Hematopoietic multipotent progenitor cell treated with erythropoietin and hydrocortisone succinate and interleukin-3 and kit ligand, for 17 days (in vitro differentiated cells): ENCODE measurements at places on chromosomes 6 and 20.

DNA sequence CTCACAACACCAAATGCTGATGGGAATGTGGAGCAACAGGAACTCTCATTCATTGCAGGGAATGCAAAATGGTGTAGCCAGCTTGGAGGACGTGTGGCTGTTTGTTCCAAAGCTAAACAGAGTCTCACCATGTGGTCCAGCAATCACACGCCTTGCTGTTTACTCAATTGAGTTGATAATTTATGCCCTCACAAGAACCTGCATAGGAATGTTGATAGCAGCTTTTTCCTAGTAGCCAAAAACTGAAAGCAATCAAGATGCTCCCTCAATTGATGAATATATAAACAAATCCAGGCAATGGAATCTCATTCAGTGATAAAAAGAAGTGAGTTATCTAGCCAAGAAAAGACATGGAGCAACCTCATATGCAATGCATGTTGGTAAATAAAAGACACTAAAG lies 15.6 kb upstream of the VSX1 start:
- DNase-seq: no peak

- no peak for DNase-seq
These were observed 10.9 kb downstream of the MOCS1 start for GRCh38 chr6:39923394-39923793.

DNA sequence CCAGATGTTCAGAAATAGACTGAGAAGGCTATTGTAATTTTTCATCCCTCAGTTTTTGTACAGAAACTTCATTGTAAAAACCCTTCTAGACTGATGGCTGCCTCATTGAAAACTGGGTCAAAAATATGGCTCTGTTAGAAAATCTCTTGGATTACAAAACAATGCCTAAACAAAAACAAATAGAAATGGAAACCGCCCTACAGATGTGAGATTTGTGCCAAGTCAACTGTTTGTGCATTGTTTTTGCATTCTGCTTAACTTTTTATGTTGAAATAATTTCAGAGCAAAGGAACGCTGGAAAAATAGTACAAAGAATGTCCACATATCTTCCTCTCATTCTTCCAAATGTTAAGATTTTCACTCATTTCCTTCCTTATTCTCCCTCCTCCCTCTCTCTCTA lies 425.1 kb downstream of the FOXA2 start:
- no peak for DNase-seq

DNA sequence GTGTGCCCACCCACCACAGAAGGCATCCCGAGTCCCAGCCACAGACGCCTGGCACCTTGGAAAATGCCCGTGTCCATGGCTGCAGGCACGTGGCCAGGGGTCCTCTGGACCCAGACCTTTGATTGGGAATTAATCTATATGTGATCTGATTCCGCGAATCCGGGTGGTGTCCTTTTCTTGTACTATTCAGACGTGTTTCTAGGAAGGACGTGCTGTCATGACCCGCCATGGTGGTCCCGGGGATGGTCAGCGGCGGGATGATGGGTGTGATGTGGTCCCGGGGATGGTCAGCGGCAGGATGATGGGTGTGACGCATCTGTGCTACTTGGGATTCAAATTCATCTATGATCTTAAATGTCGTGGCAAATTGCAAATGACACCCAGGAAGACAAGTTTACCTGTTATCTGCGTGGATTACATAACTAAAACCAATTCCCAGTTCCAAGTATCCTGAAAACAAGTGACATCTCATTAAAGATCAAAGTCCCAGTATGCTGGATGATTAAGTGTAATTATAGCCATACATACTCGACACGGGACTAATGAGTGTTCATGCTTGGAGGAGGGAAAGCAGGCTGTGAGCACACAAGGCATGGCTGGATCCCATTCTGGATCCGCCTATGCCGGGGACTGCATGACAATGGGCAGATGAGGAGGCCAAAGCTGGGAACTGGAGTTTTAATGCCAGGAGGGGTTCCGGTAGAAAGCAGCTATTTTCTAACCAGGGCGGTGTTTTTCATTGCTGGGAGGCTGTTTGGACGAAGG lies 256.5 kb downstream of the TAF4 start:
- no peak for DNase-seq

DNA sequence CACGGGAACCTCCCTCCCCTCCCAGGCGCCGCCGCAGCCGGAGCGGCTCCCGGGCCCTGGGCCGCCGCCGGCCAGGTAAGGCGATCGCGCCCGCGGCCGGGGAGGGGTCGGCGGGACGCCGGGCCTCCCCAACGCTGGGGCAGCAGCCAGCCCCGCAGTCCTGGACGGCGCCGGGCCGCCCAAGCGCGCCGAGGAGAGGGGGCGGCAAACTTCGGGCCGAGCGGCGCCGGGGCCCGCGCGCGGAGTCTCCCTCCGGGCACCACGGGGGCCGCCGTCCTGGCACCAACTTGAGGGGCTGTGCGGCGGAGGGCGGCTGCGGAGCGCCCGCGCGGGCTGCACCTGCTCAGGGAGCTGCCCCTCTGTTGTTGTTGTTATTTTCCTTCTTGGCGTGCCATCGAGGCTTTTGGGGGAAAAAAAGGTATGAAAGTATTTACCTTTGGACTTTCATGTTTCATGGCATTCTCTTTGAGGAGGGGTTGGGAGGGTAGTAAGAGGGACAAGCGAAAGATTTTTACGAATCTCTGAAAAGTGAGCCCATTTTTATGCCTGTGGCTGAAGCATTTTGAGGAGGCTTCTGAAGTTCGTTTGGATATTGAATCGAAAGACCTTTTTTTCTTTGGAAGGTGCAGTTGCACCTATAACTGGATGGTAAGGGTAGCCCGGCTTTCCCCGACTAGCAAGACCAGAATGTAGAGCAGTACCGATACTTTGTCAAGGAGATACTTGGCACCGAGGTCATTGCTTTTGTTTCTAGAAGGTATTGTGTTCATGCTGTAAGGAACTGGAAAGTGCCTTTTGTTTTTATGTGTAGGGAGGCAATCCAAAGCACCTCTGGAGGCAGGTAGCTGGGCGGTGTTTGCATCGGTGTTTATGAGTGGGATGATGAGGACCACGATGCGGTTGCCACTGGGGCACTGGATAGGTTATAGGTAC lies at the start of gene RNF182:
TSS of gene RNF182 (plus strand) at position 4 of the 933 bp plus-strand sequence. CDS start 52,168 bp downstream, outside the sequence.
- DNase-seq: no peak

DNA sequence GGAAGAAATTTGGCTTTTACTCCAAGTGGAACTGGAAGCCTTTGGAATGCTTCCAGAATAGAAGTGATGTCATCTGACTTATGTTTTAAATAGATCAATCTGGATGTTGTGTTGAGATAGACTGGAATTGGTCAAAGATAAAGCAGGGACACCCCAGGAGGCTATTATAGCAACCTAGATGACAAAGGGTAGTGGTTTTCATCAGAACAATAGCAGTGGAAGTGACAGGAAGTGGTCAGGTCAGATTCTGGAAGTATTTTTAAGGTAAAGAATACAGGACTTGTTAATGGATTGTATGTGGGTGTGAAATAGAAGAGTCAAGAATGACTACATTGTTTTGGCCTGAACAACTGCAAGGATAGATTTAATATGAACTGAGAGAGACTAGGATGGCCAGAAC lies 191.4 kb downstream of the ADGRB3 start:
- DNase-seq: no peak

GRCh38 chr6:158760618-158761250 lies 58.4 kb downstream of the EZR start:
- no peak for DNase-seq

- DNase-seq: no peak
These were observed 8.7 kb upstream of the IFNGR1 start for GRCh38 chr6:137227871-137228302.

GRCh38 chr6:69022993-69023392 lies 387.9 kb downstream of the ADGRB3 start:
- DNase-seq: no peak

- no peak for DNase-seq
These were observed 57.6 kb downstream of the ZNF831 start for GRCh38 chr20:59221049-59221706.

- DNase-seq: no peak
These were observed 102.2 kb downstream of the SYCP2 start for GRCh38 chr20:59831024-59831915.

- DNase-seq: no peak
These were observed 24.5 kb downstream of the TTBK1 start for GRCh38 chr6:43267619-43268354.

DNA sequence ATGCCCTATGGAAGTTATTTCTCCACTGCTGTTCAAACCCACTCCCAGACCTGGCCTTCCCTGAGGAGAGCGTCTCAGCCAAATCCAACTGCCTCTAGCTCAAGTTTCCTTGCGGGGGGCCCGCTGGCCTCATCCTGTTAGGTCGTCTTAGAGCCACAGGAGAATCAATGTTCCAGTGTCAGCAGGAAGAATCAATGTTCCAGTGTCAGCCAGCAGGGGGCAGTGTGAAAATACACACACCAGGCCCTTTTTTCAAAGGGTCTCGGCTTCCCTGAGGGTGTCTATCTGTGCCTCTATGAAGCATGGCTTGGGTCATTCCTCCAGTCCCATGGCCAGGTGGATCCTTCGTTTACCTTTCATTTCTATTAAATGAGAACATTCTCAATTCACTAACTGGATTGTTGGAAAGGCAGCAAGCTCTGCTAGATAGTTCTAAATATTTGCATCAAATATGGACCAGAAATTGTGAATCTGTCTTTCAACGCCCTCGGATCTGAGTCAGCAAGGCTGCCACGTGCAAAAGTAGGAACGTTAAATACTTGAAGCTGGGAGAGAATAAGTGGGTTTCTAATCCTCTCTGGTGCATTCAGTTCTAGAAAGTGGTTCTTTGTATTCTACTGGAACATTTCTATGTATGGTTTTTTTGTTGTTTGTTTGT lies 19.2 kb downstream of the PRND start:
- peak; percentile 49 for DNase-seq

- DNase-seq: no peak
These were observed 13.6 kb upstream of the IBTK start for GRCh38 chr6:82260997-82261732.

DNA sequence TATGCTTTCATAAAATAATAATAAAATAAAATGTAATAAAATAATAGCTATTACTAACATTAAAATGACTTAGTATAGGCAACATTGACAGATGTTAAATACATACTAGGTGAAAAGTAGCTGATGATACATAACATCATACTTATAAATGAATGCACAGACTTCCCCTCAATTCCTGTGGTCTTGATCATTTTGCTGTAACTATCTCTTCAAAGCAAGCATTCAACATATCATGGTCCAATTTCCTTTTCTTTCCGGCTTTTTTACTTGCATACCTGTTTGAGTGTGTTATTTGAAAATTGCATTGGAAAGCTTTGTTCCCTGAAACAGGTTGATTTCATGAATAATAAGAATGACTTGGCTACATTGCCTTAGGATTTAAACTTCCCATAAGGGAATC lies 309.3 kb downstream of the HDGFL1 start:
- DNase-seq: no peak

- no peak for DNase-seq
These were observed 92.2 kb downstream of the CTNNBL1 start for GRCh38 chr20:37786043-37786442.

DNA sequence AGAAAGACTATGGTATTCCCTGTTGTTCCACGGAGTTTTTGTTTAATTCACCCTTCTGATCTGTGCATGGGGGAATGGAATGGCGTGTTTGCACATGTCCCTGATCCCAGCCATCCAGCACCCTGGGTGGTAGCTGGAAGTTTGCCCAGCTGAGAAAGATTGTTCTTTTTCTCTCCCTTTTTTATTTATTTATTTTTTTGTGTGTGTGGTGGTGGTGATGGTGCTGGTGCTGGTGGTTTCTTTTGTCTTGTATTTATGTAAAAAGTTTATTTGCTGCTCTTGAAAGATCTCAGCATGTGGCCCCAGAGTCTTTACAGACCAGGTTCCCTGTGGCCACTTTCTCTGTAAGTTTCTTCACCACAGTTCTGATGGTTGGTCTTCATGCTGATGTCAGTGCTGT lies 372.6 kb downstream of the UTRN start:
- no peak for DNase-seq

- no peak for DNase-seq
These were observed 32.8 kb downstream of the SASH1 start for GRCh38 chr6:148375401-148375800.

DNA sequence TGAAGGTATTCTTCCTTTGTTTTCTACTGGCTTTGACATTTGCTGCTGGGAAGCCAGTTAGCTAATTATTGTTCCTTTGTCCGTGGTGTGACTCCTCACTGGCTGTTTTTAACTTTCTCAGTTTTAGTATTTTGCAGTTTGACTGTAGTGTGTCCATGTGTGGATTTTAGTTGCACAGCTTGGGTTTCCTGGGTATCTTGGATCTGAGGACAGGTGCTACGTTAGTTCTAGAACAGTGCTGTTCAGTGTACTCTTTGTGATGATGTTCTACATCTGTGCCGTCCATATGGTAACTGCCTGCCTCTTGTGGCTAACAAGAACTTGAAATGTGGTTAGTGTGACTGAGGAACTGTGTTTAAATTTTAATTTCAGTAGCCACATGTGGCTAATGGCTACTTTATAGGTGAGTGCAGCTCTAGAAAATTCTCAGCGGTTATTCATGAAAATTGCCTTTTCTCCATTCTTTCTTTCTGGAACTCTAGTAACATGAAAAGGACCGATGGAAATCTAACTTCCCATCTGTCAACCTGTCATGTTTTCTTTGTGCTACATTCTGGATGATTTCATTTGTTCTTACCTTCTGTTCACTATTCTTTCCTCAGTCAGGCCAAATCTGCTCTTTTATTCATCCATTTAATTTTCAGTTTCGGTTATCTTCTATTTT lies 7.4 kb downstream of the SNX9 start:
- no peak for DNase-seq

- no peak for DNase-seq
These were observed 631 bp downstream of the MDGA1 start for GRCh38 chr6:37696841-37697662.

DNA sequence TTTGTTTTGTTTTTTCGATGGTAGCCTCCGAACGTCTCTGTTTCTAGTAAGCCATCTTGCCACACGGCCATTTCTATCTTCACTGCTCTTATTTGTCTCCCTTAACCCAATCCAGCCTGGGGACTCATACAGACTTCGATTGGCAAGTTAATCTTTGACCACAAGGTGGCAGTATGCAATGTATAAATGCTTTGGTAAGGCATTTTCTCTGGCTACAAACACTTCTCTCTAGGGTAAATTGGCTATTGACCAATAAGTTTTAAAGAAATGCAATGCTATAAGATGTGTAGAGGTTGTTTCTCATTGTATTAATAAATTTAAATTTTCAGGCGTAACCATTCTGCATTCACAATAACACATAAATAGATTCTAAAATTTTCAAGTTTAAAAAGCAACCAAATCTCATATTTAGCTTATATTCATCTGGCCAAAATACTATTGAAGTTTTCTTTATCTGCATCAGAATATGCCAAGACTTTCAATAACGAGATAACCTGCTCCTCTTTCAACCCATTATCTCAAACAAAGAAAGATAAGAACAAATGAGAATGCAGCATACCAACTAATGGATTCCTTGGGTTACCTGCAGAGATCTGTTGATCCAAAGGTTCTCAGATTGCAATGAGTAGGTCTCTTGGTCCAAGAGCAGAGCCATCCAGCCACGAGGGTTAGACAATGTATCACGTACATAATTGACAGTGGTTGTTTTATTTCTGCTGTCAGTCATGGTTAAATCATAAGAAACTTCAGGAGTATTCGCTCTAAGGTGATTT lies 231.9 kb downstream of the PKHD1 start:
- peak; percentile 51 for DNase-seq

GRCh38 chr6:131762984-131763383 lies 44.8 kb upstream of the ENPP1 start:
- DNase-seq: no peak
